ENCODE measurements at places on chromosomes 16 and 17.
A peak's percentile ranks its signal among the peaks of the same experiment; 100 is the strongest.

DNA sequence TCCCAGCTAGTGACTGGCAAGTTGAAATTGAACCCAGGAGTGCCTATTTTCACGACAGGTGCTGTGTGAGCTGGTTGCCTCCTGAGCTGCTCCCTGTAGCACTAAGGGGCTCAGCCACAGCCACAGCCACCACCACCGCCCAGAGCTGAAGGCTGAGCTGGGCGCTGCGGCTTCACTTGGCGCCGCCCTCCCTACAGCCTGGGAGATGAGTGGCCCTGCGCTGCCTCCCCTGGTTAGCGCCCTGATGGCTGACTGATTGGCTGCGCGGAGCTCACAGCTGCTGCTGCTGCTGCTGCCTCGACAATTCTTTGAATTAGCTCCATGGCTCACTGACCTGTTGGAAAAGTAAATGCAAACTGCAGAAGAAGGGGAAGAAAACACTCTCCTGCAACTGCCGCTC is 91.8 kb upstream of the TMEM132E start:
- DNase-seq: no peak

DNA sequence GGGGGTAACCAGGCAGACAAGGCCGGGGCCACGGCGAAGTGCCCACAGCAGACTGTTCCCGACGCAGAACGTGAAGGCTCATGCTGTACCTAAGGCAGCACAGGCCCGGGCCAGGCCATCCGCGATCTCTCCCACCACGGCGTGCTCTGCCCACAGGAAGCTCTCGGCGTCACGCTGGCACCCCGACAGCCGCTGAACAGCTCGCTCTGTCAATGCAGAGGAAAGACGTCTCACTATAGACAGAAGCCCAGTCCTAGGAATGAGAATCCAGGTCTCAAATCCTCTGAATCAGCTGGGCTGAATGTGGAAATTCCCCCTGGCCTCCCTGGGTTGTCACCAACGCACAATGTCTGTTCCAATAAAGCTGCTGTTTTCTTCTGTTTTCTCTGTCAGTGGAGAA is 21.4 kb downstream of the SERPINF1 start:
- no peak for DNase-seq

DNA sequence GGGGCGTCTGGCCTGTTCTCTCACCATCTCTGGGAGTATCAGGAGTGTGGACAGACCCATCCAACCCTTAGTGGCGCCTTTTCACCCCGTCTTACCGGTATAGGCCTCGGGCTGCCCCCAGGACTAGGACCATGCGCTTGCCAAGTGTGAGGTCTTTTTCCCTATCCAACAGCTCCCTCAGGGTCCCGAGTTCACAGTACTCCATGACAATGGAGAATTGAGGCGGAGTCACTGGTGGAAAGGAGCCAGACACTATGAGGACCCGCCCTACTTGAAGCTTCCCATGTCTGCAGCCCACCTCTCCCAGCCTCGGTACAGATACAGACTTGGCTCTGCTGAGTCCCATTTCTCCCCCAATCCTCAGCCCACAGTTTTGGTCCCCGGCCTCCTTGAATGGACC is 15.9 kb upstream of the RFWD3 start:
- DNase-seq: no peak

- no peak for DNase-seq
Observed at GRCh38 chr17:1762901-1763898, 1.3 kb downstream of the SERPINF1 start.

GRCh38 chr16:83928341-83929055 is 24.5 kb upstream of the OSGIN1 start:
- no peak for DNase-seq

DNA sequence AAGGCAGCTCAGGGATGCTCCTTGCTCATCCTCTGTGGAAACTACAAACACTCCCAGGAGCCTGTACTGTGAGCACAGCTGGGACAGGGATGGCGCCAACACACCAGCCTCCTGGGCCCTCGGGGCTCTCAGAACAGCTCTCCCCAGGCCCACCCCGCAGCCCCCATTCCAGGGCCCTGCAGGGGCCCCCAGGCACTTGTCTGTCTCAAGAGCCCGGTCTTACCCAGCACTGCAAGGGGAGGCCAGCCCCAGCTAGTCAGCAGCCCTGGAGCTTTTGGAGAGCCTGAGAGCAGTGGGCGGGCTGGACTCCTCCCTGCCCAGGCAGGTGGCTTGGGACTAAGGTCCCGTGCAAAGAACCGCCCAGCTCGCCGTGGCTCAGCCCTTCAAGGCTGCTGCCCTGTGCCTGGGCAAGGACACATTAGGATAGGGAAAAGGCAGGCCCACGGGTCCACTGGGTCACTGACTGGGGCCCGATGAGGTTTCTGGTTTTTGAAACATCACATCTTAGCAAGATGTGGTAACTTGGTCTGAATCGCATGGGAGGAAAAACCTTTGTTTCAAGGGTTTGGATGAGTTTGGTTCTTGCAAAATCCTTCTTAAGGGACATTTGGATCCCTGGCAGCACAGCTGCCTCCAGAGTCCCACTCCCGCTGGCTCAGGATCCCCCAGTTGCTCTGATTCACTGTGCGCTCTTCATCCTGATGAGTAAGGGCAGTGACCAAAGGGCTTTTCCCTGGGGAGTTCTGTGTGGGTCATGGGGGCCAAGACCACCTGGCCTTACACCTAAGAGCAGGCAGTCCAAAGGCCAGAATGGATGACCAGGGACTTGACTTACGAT is 2.8 kb downstream of the DNASE1L2 start:
- no peak for DNase-seq

DNA sequence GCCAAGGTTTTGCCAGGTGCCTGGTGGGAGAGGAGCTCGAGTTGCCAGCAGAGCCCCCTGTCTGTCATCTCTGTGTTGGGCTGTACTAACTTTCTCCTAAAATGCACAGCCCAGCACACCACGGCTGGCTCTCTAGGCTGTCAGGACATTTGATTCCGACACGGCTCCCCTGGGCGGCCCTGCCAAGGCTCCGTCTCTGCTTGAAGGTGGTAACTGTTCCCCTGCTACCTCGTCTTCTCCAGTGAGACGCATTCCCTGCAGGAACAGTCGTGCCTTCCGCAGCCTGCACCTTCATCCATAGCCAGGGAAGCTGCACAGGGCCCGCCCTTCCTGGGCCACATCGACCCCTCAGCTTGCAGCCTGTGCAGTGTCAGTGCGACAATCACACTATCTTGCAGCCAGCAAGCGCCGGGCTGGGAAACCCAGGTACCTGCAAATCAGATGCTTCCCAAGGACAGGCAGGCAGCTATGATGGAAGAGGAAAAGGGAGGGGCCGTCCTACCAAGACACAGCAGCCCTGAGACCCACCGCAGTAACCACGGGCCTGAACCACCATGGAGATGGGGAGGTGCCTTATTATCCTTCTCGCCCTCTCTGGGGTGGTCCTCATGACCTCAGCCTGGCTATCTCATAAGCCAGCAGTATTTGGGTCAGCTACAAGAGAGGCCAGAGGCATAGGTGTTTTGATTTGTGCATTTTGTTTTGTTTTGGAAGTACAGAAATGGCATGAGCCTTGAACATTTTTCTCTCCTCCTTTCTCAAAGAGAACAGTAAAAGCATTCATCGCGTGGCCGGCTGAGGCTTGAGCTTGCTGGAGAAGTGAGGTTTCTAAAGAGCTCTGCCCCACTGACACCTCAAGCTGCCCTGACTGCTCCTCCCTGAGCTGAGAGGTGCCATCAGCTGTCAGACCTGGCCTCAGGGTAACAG is 361.7 kb upstream of the TNRC6C start:
- no peak for DNase-seq

GRCh38 chr16:55389426-55390073 is 65.5 kb downstream of the IRX6 start:
- DNase-seq: no peak

- DNase-seq: no peak
Observed at GRCh38 chr17:10276436-10276835, 78.0 kb upstream of the GAS7 start.

DNA sequence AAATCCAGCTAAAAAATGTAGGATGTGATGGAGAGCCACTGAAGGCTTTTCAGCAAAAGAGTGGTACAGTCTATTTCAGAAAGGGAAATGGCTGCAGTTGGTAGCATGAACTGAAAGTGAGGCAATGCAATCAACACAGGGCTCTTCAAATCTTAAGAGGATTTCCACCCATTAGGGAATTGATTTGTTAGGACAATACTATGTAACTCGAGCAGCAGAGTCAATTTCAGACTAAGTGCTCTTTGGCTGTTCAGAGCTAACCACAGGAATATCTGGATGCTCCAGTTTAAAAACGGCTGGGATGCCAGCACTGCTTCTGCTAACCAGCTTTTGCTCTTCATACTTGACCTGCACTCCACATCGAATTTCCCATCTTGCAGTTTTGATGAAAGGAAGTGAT is 24.6 kb downstream of the CACNG1 start:
- DNase-seq: no peak

- DNase-seq: no peak
Observed at GRCh38 chr16:21161211-21161610, 2.7 kb downstream of the LDAF1 start.

DNA sequence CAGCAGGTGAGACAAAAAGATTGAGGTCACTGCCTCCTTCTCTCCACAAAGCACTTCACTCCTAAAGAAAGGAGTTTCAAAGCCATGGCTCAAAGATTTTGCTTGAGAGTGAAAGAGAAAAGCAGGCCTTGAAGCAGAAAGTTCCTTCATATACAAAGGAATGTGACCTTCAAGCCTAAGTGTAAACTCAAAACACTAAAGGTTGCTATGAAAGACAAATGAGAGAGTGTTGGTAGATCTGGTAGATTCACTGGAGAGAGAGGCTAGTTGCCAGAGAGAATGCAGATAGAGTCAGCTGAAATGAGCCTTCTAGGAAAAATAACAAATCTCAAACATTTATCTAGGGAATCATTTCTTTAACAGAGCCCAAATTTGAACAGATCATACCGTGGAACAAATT is 305.2 kb downstream of the CDH8 start:
- DNase-seq: no peak

- DNase-seq: no peak
Observed at GRCh38 chr16:89907055-89907814, 11.4 kb upstream of the MC1R start.

DNA sequence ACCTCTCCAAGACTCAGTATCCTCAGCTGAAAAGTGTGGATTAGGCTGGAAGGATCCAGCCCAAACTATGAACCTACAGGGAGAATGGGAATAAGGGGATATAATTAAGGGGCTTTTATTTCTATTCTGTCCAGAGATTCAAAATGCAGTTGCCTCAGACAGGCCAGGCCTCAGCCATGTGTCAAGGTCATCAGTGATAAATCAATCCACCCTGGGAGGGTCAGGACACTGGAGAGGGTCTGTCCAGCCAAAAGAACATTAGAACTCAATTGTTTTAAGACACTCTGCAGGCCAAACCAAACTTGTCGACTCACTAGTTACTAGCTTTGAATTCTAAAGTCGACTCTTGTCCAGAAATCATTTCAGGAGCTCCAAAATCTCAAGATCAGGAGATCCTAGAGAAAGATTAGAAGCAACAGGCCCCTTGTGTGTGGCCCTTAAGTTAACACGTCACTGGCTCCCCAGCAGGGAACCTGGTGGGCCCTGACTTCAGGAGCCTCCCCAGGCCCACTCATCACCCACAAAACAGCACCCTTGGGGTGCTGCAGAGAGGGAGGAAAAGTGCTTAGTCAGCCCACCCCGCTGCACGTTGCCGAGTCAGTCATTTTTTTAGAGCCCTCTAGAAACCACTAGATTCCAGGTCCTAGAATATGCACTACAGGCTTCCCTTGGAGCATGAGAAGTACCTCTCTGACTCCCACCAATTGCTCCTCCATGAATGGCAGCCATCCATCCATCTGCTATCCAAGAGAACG is 156.8 kb downstream of the XYLT1 start:
- no peak for DNase-seq

- DNase-seq: no peak
Observed at GRCh38 chr17:14352136-14352535, 51.3 kb downstream of the HS3ST3B1 start.

DNA sequence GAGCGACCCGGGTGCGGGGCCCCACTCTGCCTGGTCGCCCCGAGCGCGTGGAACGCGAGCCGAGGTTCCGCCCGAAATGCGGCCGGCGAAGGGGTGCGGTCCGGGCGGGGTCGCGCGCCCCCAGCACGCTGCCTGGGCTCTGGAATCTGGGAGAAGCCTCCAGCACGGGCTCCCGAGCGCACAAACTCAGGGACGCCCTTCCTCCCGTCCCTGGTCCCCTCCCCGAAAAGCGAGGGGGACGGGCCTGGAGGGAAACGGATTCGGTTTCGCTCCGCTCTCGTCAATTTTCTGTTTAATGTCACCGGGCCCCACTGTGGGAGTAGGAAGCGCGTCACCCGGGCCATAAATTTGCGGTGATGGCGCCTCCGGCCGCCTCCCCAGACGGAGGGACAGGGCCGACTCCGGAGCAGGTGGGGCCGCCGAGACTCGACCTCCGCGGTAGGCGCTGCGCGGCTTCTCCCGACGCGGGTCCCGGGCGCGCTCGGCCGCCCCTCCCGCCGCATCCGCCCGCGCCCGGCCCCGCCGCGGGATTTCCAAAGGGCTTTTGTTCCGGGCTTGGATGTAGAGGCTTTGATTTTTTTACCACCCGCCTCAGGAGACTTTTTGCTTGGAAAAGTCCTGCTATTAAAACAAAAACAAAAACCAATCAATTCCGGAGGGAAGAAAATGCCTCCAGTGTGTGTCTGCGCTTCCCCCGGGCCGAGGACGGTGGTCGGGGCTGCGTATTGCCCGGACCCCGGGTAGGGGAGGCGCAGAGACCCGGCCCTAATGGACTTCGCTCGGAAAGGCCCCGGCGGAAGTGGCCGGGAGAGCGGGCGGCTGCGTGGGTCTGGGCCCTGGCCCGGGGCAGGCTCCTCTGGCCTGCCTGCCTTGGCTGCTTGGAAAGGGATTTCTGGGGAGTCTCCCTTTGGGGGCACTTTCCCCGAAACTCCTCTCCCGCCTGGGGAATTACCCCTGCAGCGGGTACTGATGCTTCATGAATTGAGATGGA is 7.9 kb upstream of the BAHCC1 start:
- DNase-seq: peak; percentile 73

GRCh38 chr17:49739641-49740271 is 24.2 kb downstream of the FAM117A start:
- no peak for DNase-seq

DNA sequence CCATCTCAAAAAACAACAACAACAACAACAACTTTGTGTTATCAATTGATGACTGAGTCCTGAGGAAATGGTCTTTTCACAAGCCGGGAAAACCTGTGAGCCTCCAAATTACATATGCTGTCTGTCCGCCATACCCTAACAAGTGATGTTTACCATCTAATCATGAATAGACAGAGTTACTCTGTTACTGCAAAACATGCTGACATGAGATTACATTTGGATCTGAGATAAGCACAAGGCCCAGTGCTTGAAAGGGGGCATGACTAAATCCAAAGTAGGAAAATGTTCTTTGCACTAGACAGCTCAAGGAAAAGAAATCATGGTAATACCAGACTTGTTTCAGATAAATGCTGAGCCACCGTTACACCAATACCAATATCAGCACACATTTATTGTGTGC is 8.6 kb upstream of the ATXN1L start:
- no peak for DNase-seq
